ENCODE measurements at places on chromosomes 16 and 17.
A peak's percentile ranks its signal among the peaks of the same experiment; 100 is the strongest.

DNA sequence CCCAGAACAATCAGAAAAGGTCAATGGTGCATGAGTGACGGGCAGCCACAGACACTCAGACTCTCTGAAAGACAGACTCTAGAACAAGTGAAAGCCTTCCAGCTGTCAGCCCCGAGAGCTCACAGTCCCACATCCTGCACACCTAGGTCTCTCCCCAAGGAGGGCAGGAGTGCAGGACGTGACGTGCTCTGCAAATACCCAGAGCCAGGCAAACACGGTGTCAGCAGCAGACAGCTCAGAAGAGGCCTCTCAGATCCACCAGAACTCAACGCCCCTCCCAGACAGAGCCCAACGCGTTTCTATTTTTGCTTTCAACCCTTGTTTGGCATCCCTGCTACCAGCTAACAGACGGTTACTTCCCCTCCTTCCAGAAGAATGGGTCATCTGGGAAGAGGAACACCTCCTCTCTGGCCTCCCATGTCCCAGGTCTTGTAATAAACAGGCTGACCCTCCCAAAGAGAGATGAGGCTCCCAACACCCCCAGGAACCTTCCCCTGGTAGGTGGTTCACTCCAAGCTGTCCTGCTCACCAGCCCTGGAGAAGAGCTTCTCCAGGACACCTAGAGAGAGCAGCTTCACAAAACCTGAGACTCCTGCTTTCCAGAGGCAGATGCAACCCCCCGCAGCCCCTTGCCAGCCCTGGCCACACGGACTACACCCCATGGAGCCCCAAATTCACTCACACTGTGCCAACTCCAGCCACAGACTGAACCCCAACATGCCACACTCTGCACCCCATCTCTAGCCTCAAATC, 7.6 kb downstream of the PITPNM3 start:
- DNase-seq = no peak

GRCh38 chr17:56772442-56772841, 61.3 kb downstream of the C17orf67 start:
- no peak for DNase-seq

DNA sequence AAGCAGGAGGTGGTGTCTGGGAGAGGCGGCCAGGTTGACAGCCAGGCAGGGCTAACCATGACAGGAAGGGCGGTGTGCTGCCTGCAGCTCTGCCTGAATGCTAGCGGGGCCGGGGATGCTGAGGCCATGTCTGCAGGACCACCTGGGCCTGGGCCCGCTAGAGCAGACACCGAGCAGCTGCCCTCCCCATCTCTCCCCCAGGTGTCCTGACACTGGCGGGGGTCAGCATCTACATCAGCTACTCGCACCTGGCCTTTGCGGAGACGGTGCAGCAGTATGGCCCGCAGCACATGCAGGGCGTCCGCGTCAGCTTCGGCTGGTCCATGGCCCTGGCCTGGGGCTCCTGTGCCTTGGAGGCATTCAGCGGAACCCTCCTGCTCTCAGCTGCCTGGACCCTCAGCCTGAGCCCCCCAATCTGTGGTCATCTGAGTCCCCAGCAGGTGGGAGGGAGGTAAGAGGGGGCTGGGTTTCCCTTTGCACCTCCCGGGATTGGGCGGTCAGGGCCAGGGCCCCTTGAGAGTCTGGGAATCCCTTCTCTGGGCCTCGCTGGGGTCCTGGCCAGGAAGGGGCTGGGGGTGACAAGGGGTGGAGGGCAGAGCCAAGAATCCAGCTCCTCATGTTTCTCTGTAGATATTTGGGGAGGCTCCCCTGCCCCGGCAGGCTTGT, 7.5 kb downstream of the TMEM235 start:
- no peak for DNase-seq

GRCh38 chr17:26774291-26775218, 519.4 kb upstream of the WSB1 start:
- DNase-seq = no peak

- peak; percentile 74 for DNase-seq
Observed at GRCh38 chr16:71526111-71526631, at the start of gene CHST4. Gene CHST4, plus strand, starts transcription at chr16:71526426. Its CDS starts 10,252 bp downstream, at chr16:71536678.
